ENCODE measurements at places on chromosomes 5 and 9.
A peak's percentile ranks its signal among the peaks of the same experiment; 100 is the strongest.

DNA sequence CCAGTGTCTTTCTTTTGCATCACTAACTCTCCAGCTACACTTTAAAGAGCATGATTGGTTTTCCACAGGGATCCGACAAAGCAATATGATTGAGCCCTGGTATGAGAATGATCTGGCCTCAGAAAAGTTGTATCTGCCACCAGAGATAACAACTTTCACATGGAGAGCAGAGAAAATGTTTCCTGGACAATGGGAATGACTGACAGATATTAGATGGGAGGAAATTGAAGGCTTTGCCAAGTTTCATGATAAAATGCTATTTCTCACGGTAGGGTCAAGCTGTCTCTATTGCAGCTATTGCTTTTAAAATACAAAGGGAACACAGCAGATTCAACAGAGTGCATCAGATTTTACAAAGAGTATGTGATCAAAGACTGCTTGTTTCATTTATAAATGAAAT, 56.4 kb upstream of the GLIS3 start:
- no peak for ATAC-seq

DNA sequence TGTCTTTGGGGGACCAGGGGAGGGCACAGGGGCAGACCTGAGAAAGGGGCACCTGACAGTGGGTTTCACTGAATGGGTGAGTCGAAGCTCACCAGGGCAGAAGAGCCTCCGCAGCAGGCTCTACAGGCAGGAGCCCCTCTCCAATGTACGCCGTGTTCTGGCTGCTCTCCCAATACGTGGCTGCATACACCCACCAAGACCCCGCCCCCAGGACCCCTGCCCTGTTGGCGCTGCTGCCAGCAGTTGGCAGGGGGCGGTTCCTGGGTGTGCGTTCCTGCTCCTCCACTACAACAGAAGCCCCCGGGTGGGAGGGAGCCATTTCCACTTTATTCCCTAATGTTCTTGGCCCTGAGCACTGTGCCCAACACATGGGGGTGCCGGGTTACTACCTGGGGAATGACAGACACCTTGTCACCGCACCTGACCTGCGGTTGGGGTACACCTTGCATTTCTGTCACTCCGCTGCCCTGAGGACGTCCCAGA, 30.3 kb downstream of the SARDH start:
- ATAC-seq: no peak

DNA sequence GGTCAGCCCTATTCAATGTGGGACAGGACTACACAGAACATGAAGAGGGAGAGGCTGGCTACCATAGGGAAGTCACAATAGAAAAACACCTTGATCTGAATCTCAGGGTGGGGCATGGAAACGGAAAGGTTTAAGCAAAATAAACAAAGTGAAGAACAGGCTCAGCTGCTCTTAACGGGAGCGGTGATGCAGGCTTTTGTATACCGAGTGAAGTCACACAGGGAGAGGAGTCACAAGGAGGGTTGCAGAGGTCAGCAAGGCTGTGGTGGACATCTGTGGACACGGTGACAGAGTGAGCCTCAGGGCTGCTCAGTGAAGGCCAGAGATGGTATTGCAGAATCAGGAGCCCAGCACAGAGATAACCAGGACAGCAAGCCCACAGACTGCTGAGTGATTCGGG, 30.6 kb upstream of the SEMA4D start:
- ATAC-seq: peak; percentile 58

DNA sequence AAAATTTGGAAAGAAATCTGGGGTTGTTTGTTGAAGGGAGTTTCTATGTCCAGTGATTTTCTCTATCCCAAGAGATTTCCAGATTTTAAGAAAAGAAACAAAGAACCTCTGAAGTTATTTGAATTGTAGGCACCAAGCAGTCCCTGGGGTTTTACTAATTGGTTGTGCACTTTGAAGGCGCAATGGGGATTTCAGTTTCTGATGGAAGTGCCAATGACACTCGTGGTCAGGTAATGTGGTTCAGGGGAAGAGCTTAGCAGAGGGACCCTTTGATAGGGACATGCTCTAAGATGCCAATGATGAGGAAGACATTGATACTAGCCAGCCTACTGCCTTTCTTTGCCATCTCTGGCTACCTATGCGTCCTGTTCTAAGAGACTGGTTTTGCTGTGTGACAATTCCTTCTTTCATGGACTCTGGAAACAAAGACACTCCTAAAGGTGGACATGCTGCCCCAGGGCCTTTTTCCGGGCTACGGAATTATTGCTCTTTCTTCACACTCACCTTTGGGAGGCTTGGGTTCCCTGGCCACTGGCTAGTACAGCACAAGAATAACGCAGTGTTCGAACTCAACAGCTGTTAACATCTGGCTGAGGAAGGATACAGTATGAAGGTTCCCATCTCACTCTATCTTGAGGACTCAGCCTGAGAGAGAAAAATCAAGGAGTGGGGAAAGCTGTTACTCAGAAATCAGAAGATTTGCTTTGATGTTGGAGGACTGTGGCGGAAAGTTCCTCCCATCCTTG, 6.9 kb upstream of the TRAF1 start:
- no peak for ATAC-seq

GRCh38 chr9:36080519-36080918, 43.8 kb downstream of the RECK start:
- ATAC-seq: no peak

DNA sequence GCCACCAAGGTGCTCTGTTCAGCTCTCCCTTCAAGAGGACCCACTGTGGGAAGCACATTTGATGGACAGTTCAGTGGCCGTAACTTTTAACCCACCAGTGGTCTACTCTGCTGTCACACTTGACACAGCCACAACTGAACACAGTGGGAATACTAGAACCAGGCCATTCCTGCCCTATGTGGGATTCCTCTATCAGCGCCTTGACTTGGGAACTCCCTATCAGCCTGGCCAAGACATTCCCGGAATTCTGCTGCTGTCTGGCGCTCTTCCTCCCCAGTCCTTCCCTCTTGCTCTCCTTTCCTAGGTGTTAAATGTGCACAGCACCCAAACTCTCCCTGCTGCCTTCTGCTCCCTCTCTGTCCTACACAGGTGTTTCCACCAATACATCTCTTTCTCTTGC, 23.1 kb upstream of the SH3PXD2B start:
- no peak for ATAC-seq

- no peak for ATAC-seq
These were observed 12.6 kb downstream of the DAPK1 start for GRCh38 chr9:87510252-87510683.

GRCh38 chr9:8855046-8855445, 1055.5 kb upstream of the DMAC1 start:
- ATAC-seq: peak; percentile 48

DNA sequence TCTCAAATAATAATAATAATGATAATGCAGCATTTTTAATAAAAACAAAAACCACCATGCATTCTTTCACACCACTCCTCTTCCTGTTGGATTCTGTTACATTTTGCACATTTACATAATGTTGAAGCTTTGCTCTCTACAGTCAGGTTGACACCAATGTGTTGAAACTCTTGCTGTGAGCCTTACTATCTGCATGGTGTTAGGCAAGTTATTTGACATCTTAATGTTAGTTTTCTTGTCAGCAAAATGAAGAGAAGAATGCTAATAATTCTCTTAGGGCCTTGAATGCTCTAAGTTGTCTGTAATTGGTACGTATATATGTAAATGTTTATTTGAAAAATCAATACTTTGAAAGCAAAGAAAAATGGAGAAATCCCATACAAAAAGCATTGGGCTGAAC, 525.5 kb upstream of the PTGER4 start:
- ATAC-seq: no peak

DNA sequence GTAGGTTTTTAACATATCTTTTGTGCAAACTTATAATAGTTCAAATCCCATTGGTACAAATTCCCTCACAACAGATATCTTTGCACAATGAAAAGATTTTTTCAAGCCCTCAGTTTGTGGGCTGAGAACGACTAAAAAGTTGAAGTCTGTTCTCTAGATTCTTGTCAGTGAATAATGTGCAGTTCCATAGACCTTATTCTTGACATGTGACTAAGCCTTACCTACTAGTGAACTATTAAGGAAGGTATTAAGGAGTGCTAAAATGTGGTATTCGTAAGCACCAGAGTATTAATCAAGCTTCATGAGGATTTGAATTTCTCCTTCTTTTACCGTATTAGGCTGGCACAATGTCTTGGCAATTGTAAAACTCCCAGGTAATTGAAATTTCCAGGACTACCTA, 205.6 kb upstream of the DMRTA1 start:
- ATAC-seq: no peak

Measured in SK-N-SH treated with all-trans-retinoic acid at 6 μM for 48 hours (cell line).